ENCODE measurements at places on chromosomes 5 and 9.
A peak's percentile ranks its signal among the peaks of the same experiment; 100 is the strongest.

DNA sequence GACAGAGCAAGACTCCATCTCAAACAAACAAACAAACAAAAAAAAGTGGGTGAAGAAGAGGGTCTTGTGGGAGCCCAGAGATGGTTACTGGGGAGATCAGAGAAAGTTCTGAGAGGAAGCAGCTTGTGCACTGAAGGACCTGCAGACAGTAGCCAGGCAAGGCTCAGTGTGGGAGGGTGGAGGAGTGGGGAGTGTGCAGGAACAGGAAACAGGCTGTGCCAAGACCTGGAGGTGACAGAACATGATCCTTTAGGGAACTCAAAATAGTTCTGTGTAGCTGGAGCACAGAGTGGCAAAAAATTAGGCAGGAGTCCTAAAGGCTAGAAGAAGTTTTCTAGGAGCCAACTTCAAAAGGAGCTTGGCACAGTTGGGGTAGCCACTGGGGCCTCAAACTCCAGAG is 19.2 kb upstream of the NANS start:
- DNase-seq: peak; percentile 21

DNA sequence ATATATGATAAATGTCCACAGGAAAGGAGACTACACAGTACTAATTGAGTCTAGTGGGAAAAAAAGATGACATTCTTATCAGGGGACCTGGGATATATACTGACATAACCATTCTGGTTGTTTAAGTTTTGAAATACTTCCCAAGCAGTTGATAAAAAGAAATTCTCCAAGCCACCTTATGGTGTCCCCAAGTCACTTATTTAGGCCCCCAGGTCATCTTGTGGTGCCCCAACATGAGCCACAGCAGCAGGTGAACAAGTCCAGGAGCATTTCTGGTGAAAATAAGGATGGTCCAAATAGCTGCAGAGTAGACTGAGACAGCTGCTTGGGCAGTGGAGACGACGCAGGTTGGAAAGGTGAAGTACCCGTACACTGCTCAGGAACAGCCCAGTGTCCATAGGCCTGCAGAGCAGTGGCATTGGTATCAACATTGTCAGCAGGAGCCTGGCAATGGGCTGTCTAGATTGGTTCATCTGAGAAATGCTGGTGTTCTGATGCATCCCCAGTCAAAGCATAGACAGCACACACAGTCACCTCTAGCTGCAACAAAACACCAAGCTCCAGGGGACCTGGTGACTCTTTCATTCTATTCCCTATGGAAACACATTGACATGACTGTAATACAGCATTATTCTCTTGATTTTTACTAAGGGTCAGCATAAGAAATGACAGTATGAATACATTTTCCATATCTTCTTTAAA is 430.6 kb downstream of the NR2F1-AS1 start:
- DNase-seq: no peak

GRCh38 chr5:168750926-168751325 is 171.8 kb upstream of the PANK3 start:
- DNase-seq: no peak

DNA sequence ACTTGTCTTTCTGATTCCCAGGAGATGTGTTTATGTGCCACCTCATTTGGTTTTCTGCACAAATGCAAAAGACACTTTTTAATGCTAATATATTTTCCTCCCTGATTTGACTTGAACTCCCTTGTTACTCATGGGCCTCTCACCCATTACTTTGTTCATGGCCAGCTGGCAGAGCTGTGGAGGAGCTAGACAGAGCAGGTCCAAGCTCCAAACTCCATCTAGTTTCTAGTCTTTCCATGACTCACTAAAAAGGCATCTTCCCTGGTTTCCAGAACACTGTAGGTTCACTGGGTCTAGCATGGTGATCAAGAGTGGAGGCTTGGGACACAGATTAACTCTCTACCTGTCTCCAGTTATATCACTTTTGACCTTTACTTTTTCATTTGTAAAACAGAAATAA is 161.0 kb upstream of the SLC28A3 start:
- DNase-seq: peak; percentile 47

DNA sequence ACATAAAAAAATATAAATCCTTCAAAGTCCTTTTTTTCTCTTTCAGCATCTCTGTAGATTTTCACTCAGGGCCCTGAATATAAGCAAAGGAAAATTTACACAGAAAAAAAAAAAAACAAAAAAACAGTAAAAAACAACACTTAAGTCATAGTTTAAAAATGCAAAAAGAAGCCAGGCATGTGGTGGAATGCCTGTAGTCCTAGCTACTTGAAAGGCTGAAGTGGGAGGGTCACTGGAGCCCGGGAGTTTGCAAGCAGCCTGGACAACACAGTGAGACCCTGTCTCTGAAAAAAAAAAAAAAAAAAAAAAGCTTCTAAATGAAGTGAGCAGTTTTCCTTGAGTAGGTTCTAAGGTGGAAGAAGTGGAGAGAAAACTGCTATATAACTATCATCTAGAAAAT is 55.0 kb upstream of the BNC2 start:
- no peak for DNase-seq

DNA sequence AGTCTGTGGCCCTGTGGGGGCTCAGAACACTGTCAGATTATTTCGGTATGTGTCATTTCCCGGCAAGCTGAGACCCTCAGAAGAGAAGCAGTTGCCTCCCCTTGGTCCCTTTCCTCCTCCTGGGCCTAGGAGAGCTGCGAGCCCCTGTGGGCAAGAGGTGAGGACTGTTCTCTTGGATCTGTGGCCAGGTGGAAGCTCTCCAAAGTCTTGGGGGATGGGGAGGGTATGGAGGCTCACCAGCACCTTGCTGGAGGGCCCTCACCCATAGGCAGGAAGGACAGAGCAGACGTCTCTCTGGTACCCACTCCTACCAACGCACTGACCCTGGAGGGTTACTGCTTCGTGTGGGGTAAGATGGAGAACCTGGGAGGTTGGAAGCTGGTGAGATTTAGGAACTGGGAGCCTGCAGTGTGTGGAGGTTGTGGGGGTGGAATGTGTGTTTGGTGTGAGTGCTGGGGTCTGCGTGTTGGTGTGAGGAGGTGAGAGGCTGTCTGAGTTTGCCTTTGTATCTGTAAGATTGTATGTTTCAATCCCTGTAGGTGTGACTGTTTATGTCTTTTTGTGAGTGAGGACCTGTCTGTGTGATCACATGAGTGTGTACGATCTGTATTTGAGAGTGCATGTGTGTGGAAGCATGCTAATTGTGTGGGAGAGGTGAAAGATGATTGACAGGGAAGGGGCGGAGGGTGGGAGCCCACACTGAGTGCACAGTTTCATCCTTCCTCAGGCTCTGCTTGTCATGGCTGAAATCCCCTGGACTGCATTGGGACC is 52.4 kb upstream of the PSD2 start:
- DNase-seq: no peak

- no peak for DNase-seq
These were observed 3.2 kb downstream of the WDR5 start for GRCh38 chr9:134139081-134139480.

DNA sequence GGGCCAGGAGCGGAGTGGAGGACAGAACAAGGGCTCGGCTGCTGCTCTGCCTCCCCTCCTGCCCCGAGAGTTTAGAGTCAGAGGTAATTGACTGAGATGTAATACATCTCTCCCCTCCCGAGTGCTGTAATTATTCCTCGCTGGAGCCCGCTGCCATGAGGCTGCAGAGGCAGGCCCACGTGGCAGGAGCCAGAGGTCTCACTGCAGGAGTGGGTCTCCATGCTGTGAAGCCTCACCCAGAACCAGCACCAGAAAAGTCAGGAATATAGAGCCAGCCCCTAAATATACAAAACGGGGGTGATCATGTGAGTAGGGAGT is 2.5 kb downstream of the FAM163B start:
- DNase-seq: no peak

- DNase-seq: no peak
These were observed 2.8 kb downstream of the DCANP1 start for GRCh38 chr5:135444360-135444759.

Data from epithelial cell of esophagus (primary cell).